ENCODE measurements at places on chromosomes 2 and 18.

DNA sequence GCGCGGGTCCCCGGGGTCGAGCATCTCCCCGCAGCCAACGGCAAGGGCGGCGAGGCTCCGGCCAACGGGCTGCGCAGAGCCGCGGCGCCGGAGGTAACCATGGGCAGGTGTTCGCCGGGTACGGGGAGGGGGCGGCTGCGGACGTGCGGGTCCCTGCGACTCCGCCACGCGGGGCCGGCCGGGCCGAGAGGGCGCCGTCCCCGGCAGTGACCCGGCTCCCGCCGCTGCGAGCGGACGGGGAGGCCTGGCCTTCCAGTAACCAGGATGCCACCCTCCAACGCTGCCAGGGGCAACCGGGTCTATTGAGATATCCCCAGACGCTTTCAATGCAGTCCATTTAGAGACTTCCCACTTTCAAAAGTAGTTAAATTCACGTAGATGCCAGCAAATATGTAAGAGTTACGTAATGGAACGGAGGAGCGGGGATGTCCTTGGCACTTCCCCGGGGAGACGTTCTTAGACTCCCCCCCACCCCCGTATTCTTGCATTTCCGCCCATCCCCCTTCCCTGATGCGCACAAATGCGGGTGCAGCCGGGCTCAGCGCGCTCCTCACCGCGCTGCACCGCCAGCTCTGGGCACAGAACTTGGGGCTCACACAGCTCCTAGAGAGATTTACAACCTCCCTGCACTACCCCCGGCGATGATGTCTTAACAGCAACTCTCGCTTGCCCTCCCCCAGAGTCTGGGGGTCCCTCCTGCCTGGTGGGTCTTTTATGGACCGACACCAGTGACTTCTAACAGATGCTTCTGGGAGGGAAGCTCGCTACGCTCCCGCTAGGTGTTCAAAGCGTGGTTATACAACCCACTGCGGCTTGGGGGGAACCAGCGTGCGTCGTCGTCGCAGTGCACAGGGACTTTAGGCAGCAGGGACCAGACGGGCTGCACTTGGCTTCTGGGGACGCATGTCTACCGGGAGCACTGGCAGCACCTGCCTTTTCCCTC, 657 bp downstream of the SGPP2 start:
- peak overlapping the region; percentile 60 for H3K27ac ChIP-seq
- H3K4me1 ChIP-seq, result peaks cover 20% of the 10 kb centered on the region
- no peak for DNase-seq
- peak overlapping the region; percentile 81 for H3K4me3 ChIP-seq
- peaks cover 41% of the 10 kb centered on the region for H3K27me3 ChIP-seq

DNA sequence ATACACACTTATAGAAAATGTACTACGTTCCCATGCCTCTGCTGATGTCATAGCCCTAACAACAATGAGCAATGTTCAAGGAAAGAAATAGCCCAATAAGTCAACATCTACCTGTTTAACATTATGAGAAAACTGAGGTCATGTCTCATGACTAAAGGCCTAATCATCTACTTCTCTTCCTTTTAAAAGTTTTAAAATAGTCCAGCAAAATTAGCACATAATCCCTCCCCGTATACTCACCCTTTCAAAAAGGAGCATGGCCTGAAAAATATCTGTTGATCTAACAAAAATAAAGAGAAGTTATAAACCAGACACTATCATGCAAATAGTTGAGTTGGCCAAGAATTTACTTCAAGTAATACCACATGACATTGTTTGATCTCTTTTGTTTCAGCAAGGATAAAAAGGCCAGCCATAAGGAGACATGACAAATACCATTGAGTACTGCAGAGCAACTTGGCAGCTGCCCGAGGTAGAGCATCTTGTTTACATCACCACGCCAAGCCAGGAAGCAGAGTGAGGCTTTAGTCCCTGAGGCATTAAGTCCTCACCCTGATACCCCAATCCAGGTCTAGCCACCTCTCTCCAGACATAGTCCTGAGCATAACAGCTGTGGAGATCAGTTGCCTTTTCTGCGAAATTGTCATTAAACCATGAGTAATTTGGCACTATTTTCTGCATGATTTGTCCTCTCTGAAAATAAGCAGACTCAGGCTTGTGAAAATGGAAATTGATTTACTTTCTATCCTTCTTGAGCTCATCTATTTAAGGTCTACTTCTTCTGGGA, 137.4 kb upstream of the ETAA1 start:
- H3K27me3 ChIP-seq, result no peaks in the 10 kb centered on the region
- H3K4me3 ChIP-seq, result no peak overlapping the region
- no peaks in the 10 kb centered on the region for H3K36me3 ChIP-seq
- no peaks in the 10 kb centered on the region for H3K4me1 ChIP-seq

DNA sequence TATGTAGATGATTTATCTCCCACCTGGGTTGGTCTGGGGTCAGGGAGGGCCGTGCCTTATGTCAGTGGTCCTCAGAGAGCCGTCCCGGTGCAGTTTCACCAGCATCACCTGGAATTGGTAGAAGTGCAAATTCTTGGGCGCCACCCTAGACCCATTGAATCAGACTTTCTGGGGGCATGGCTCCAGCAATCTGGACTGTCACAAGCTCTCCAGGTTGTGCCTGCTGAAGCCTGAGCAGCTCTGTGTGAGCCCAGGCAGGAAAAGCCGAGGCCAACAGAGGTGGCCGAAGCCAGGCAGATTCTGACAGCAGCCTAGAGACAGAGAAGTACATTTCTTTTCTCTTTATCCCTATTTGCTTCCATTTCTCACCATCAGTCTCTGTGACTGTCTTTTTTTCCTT, 98.4 kb upstream of the SEC11C start:
- H3K36me3 ChIP-seq, result no peaks in the 10 kb centered on the region
- no peak overlapping the region for H3K4me3 ChIP-seq
- no peaks in the 10 kb centered on the region for H3K27me3 ChIP-seq
- no peak overlapping the region for H3K27ac ChIP-seq

DNA sequence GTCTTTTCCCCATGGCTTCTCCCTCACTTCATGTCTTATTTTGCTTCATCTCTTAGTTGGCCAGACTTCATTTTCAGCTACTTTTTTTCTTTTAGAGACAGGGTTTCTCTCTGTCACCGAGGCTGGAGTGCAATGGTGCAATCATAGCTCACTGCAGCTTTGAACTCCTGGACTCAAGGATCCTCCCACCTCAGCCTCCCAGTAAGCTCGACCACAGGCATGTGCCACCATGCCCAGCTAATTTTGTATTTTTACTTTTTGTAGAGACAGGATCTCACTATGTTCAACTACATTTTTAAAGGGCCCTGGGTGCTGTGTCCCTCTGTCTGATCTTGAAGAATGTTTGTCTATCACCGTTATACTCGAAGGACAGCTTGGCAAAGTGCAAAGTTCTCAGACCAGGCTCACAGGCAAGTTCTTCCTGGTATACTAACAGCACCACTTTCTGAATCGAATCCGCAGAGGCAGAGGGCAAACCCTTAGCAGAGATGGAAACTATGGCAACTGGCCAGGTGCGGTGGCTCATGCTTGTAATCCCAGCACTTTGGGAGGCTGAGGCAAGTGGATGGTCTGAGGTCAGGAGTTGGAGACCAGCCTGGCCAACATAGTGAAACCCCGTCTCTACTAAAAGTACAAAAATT, 60.9 kb downstream of the SOWAHC start:
- DNase-seq, result no peak
- no peak overlapping the region for H3K4me3 ChIP-seq
- H3K36me3 ChIP-seq, result no peaks in the 10 kb centered on the region
- no peaks in the 10 kb centered on the region for H3K4me1 ChIP-seq
- H3K27me3 ChIP-seq, result peaks cover 5% of the 10 kb centered on the region

DNA sequence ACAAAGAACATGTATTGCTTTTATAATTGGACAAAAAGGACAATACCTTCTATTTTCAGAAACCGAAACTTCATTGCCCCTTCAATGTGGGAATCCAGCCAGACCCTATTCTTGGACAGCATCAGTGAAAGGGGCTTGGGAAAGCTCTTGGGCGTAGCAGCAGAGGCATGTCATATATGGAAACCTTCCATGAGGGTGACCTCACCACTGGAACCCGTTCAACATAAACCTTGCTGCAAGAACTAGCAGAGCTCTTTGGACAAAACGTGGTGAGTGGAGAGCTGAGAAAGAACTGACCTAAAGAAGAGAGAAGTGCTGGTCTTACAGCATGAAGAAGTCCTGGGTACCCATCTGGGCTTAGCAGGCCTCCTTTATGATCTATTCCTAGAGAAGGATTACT, 22.7 kb upstream of the ACTG2 start:
- H3K36me3 ChIP-seq, result peaks cover 17% of the 10 kb centered on the region
- no peaks in the 10 kb centered on the region for H3K27me3 ChIP-seq
- DNase-seq, result no peak
- H3K4me1 ChIP-seq, result no peaks in the 10 kb centered on the region
- H3K4me3 ChIP-seq, result no peak overlapping the region
- H3K27ac ChIP-seq, result no peak overlapping the region

DNA sequence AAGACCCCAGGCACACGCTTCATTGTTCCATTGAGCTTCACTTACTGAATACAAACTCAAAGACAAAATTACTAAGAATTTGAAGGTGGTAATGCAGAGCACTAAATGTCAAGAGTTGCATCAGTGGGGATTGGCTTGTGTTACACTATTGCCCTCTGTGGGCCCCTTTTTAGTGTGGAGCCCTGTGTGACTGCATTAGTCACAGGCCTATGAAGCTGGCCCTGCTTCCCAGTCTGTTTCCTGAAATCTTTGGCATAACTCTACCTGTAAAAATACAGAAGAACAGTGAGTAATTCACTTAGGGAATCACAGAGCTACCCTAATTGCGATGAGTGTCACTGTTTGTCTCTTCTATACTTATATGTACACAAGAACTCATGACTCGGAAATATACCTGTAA, 40.0 kb upstream of the STPG4 start:
- H3K36me3 ChIP-seq, result no peaks in the 10 kb centered on the region
- H3K27me3 ChIP-seq, result peaks cover 36% of the 10 kb centered on the region
- DNase-seq, result no peak
- no peak overlapping the region for H3K27ac ChIP-seq

DNA sequence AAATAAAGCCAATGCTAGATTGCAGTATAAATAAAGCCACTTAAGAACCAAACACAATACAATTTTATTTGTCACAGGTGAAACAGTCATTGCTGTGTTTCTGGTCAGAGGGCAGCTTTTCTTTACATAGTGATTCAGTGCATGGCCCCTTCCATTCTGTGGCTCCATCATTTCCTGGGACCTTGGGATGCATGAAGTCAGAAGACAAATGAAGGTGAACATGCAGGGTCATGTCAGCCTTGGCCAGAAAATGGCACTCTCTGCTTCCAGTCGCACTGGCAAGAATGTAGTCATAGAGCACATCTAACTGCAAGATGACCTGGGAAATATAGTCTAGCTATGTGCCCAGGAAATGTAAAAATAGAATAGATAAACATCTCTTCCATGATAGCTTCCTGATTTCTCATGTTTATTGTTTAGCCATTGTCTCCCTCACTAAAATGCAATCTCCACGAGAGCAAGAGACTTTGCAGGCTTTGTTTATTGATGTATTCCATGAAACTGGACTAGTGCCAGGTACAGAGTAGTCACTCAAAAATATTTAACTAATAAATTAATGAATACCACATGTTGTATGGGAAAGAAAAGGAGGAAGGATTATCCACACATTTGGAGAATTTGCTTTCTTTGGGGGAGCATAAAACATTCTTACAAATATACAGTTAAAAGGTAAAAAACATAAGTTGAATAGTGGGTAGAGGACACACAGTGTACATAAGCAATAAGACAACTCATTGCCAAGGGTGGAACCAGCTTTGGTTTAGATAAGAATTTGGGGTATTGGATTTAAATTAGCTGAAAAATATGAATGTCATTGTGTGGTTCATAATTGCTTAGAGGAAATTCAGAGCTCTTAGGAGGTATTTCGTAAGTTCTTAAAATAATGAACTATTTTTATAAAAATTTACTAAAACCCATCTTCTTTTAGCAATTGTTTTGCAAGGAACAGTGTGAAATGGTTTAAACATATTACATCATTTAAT, 343.8 kb downstream of the PID1 start:
- no peaks in the 10 kb centered on the region for H3K27me3 ChIP-seq
- no peak for DNase-seq
- H3K4me1 ChIP-seq, result no peaks in the 10 kb centered on the region
- no peaks in the 10 kb centered on the region for H3K36me3 ChIP-seq

DNA sequence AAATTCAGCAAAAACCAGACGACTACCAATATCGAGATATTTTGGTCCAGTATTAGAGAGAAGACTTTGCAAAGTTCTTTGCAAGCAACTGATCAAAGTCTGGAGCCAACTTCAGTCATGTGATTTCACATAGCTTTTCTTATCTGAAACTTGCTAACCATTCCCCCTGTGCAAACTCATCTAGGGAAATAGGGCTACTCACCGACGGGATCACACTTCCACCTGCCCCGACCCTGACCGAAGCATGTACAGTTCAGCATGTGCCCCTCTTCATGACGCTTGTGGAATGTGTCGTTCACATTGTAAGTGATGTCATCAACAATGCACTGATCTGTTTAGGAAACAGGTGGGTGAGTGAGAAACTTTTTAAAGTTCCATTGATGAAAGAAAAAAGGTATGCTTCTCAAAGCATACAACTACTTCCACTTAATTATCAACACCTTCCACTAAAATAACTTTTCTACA, 15.4 kb downstream of the FN1 start:
- H3K27me3 ChIP-seq, result peaks cover 16% of the 10 kb centered on the region
- no peak overlapping the region for H3K27ac ChIP-seq
- H3K4me1 ChIP-seq, result no peaks in the 10 kb centered on the region
- no peak for DNase-seq
- H3K36me3 ChIP-seq, result no peaks in the 10 kb centered on the region
